Suppressor macrophage treated with lipopolysaccharide for 1 hour (primary cell): ENCODE measurements at places on chromosomes 11 and 22.
A peak's percentile ranks its signal among the peaks of the same experiment; 100 is the strongest.

DNA sequence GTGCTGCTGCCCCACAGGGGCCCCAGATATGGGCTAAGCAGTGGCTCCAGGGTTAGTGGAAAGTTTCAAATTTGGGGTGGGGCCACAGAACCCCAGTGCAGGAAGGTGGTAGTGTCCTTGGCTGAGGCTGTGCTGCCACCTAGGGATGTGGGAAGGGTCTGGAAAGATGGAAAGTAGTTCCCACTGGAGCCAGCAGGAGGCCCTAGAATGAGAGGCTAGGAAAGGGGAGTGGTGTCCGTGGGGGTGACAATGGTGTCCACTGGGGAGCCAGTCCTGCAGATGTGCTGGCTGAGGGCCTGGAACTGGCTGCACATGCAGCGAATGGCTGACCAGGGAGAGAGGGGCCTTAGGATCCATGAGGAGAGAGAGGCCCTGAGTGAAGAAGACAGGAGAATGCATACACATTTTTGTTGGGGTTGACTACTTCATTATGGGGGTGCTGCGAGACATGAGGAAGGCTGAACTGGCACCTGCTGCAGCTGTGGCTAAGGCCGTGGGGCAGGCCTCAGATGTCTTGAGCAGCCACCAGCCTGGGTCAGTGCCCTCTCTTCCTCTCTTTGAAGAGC is 21.1 kb downstream of the RFPL3 start:
- peak; percentile 62 for DNase-seq

DNA sequence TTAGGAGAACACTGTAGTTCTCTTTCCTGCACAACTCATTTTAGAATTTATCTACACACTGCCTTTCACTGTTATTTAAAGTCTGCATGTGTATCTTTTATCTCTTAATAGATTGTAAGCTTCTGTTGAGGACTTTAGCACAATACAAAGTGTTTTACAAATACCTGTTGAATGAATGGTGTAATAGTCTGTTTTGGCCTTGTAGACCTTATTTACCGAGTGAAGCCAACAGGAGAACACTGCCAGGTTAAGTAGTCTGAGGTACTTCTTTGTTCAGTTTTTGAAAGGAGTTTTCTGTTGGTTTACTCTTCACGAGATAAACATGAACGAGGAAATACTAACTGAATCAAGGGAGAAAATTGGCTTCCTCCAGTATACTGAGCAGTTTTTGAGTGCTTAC is 31.0 kb downstream of the SIK2 start:
- no peak for DNase-seq

GRCh38 chr11:94024547-94024946 is 3.4 kb downstream of the HEPHL1 start:
- DNase-seq: no peak

DNA sequence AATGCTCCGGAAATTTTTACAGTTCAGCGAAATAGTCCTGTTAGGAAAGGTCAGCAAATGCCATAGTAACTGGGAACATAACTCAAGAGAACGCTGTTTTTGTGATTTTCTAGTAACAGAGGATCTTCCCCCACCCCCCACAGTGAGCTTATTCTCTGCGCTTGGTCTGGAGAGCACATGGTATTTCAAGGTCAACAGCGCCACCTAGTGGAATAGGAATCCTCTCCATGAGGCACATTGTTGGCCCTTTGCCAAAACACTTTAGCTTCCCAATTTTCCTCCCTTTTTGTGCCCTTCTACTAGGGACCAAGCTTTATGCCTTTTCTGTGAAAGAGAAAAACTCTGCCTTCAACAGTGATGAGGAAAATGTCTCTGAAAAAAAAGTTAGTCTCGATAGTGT is 13.2 kb upstream of the OR4C12 start:
- peak; percentile 62 for DNase-seq

GRCh38 chr11:114148013-114148382 is 88.5 kb downstream of the ZBTB16 start:
- no peak for DNase-seq

DNA sequence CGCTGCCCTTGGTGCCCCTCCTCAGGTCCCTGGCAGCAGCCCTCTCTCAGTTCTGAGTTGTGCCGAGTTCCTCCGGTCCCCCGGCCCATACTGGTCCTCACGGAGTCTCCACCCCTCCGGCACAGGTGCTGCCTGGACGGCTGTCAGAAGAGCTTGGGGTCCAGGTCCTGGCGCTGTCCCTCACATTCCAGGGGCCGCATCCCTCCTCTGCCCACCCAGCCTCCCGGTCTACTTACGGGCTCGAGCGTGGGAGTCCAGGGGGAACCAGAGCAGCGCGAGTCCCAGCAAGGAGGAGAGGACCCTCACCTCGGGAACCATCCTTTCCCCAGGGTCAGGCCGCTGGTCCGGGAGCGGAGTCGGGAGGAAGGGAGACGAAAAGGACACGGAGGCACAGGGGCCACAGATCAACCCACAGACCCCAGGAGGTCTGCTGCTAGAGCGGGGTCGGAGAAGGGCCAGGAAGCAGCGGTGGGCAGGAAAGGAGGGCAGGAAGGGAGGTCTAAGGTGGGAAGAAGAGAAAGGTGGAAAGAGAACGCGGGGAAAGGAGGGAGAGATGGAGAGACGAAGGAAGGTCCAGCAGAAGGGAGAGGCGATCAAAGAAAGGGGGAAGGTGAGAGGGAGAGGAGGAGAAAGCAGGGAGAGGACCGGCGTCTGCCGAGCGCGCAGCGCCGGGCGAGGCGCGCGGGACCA is 510 bp downstream of the CHRDL2 start:
- DNase-seq: no peak

- peak; percentile 24 for DNase-seq
Measured at GRCh38 chr22:28029201-28029948, 110.3 kb upstream of the PITPNB start.

GRCh38 chr11:45393334-45393733 is 107.2 kb upstream of the SYT13 start:
- no peak for DNase-seq

GRCh38 chr11:27370374-27370773 is 7.4 kb upstream of the CCDC34 start:
- no peak for DNase-seq

- DNase-seq: no peak
Measured at GRCh38 chr11:64759722-64760719, at the start of gene PYGM. Gene PYGM, minus strand, starts transcription at chr11:64759974. Its CDS starts 76 bp downstream, at chr11:64759898.

GRCh38 chr11:121672630-121673487 is 220.1 kb upstream of the SORL1-AS1 start:
- no peak for DNase-seq

DNA sequence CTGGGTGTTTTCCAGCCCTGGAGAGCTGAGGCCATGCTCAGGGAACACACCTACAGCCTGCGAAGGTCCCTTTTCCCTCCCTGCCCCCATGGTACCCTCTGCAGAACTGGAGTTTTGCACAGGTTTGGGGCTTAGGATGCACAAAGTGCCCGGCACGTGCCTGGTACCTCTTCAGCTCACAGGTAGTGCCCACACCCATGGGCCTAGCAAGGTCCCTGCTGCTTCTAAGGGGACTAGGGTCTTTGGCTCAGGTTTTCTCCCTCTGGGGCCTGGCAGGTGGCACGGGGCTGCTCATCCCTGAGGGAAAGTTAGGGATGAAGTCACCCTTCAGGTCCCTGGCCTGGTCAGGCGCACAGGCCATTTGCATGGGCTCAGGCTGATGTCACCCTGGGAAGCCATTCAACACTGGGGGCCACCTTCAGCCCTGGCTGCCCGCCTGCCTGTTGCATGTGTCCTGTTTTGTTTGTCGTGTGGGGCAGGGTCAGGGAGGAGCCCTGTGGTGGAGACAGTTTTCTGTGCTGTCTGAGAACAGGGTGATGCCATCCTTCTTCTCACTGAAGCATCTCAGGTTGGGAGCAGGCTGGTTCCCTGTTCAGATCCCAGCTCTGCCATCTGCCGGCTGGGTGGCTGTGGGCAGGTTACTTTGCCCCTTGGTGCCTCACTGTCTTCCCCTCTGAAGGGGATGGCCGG is 68.3 kb upstream of the CRYBB3 start:
- no peak for DNase-seq
